A549 treated with DMSO at 1 μM for 4 hours (cell line): ENCODE measurements at places on chromosomes 7 and 10. TPM values are rescaled to one million over a fixed set of nuclear protein-coding genes. Genes with fewer than 3 reads are reported as not detected.

The DNAJC12 gene
- 55.6 to 76.9 TPM (median 63.3 TPM) in 5 replicates for total RNA-seq

The FOXI2 gene
- not detected in 5 replicates for total RNA-seq

The MICALL2 gene
- 20.3 to 32.9 TPM (median 30.5 TPM) in 5 replicates for total RNA-seq

The CFTR gene
- total RNA-seq, result 0.31 TPM in 1 of 5 replicates, not detected in the others

The SHTN1 gene
- total RNA-seq, result 22.8 to 31.3 TPM (median 27.0 TPM) in 5 replicates

The SRRM3 gene
- total RNA-seq, result 5.9 to 8.0 TPM (median 6.7 TPM) in 5 replicates

The MYL10 gene
- total RNA-seq, result 0.24 TPM in 1 of 5 replicates, not detected in the others

The RAMP3 gene
- total RNA-seq, result not detected in 5 replicates

The ADK gene
- total RNA-seq, result 32.0 to 38.3 TPM (median 34.7 TPM) in 5 replicates

The AKR1C4 gene
- 0.15 to 0.39 TPM (median 0.24 TPM) in 5 replicates for total RNA-seq

The GFRA1 gene
- 9.8 to 12.3 TPM (median 11.2 TPM) in 5 replicates for total RNA-seq

The GARIN1A gene
- 0.26 to 0.80 TPM (median 0.65 TPM) in 5 replicates for total RNA-seq

The SORCS3 gene
- total RNA-seq, result not detected in 5 replicates

The COA1 gene
- total RNA-seq, result 89.0 to 106 TPM (median 94.0 TPM) in 5 replicates

The ANXA8L1 gene
- total RNA-seq, result 87.4 to 123 TPM (median 98.7 TPM) in 5 replicates

The ADGRA1 gene
- 0.03 to 0.07 TPM (median 0.05 TPM) in 4 of 5 replicates, not detected in the other for total RNA-seq

The EMX2 gene
- not detected in 5 replicates for total RNA-seq

The MSMB gene
- total RNA-seq, result not detected in 5 replicates

The CCDC172 gene
- not detected in 5 replicates for total RNA-seq

The CNTNAP2 gene
- total RNA-seq, result 0.02 to 0.06 TPM (median 0.06 TPM) in 3 of 5 replicates, not detected in the others

The CROT gene
- 5.4 to 8.5 TPM (median 7.3 TPM) in 5 replicates for total RNA-seq

The ZNF394 gene
- total RNA-seq, result 18.1 to 20.8 TPM (median 19.0 TPM) in 5 replicates

The SKIDA1 gene
- 1.3 to 1.9 TPM (median 1.6 TPM) in 5 replicates for total RNA-seq

The MARVELD1 gene
- total RNA-seq, result 36.8 to 41.1 TPM (median 39.3 TPM) in 5 replicates

The SLC29A4 gene
- 11.2 to 14.7 TPM (median 11.7 TPM) in 5 replicates for total RNA-seq

The SLC16A12 gene
- total RNA-seq, result 0.02 to 0.04 TPM in 2 of 5 replicates, not detected in the others

The OGDHL gene
- 0.15 to 0.42 TPM (median 0.22 TPM) in 5 replicates for total RNA-seq

The TMEM120A gene
- total RNA-seq, result 39.6 to 42.6 TPM (median 39.9 TPM) in 5 replicates

The WASHC2C gene
- total RNA-seq, result 17.8 to 22.1 TPM (median 19.0 TPM) in 5 replicates
